Cardiac muscle cell (in vitro differentiated cells and primary cell): ENCODE measurements at places on chromosomes 5 and 9. TPM values are rescaled to one million over a fixed set of nuclear protein-coding genes. Genes with fewer than 3 reads are reported as not detected.

The RNF224 gene
- total RNA-seq, result 0.32 TPM in 1 of 2 replicates, not detected in the other

The FOXD4L3 gene
- total RNA-seq, result 0.21 TPM in 1 of 2 replicates, not detected in the other

The SPATA31A3 gene
- not detected in 2 replicates for total RNA-seq

The NIPSNAP3A gene
- total RNA-seq, result 61.7 and 78.0 TPM in 2 replicates

The ZNF618 gene
- total RNA-seq, result 15.2 and 26.0 TPM in 2 replicates

The TXNDC8 gene
- total RNA-seq, result not detected in 2 replicates

The PPIC gene
- total RNA-seq, result 110 and 118 TPM in 2 replicates

The LOX gene
- 3.5 and 4.6 TPM in 2 replicates for total RNA-seq

The TMEM252 gene
- not detected in 2 replicates for total RNA-seq

The NMUR2 gene
- not detected in 2 replicates for total RNA-seq

The HTR4 gene
- 0.67 and 2.3 TPM in 2 replicates for total RNA-seq

The MORN5 gene
- total RNA-seq, result 0.63 TPM in 1 of 2 replicates, not detected in the other

- H3K4me3 ChIP-seq, result no peak overlapping the region
- no peak overlapping the region for H3K27ac ChIP-seq
- H3K36me3 ChIP-seq, result no peaks in the 10 kb centered on the region
Observed at GRCh38 chr5:33271606-33272005, 169.2 kb upstream of the TARS1 start.

- H3K27me3 ChIP-seq, result no peaks in the 10 kb centered on the region
- DNase-seq, result no peak
- H3K36me3 ChIP-seq, result no peaks in the 10 kb centered on the region
- H3K4me1 ChIP-seq, result no peaks in the 10 kb centered on the region
- no peak overlapping the region for H3K27ac ChIP-seq
- no peak overlapping the region for H3K4me3 ChIP-seq
Observed at GRCh38 chr5:107359033-107359915, 311.5 kb downstream of the EFNA5 start.

- H3K4me1 ChIP-seq, result peaks cover 22% of the 10 kb centered on the region
- DNase-seq, result no peak
- H3K27me3 ChIP-seq, result no peaks in the 10 kb centered on the region
- H3K27ac ChIP-seq, result no peak overlapping the region
Observed at GRCh38 chr5:67053229-67053628, 143.4 kb downstream of the CD180 start.

DNA sequence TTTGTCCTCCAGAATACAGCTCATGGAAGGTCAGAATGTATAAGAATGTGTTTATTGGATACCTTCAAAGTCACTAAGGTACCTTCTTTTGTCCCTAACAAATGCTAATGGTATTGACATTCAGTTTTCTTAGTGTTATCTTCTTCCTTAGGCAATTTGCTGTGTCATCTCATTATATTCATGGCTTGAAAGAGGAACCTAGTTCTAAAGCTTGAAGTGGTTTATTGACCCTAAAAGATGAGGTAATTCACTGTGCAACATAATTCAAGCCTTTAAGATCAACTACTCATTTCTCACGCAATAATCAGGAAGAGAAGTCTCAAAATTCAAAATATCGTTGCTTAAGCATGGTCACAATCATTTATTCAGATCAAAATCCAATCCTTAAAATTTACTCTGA lies 342.7 kb upstream of the RIOK2 start:
- no peak overlapping the region for H3K4me3 ChIP-seq
- H3K27ac ChIP-seq, result no peak overlapping the region
- DNase-seq, result no peak
- no peaks in the 10 kb centered on the region for H3K36me3 ChIP-seq

GRCh38 chr5:172503925-172504700 lies 49.8 kb upstream of the SH3PXD2B start:
- H3K4me1 ChIP-seq, result no peaks in the 10 kb centered on the region
- DNase-seq, result peak; percentile 44
- no peak overlapping the region for H3K27ac ChIP-seq
- H3K27me3 ChIP-seq, result no peaks in the 10 kb centered on the region
- no peaks in the 10 kb centered on the region for H3K36me3 ChIP-seq

DNA sequence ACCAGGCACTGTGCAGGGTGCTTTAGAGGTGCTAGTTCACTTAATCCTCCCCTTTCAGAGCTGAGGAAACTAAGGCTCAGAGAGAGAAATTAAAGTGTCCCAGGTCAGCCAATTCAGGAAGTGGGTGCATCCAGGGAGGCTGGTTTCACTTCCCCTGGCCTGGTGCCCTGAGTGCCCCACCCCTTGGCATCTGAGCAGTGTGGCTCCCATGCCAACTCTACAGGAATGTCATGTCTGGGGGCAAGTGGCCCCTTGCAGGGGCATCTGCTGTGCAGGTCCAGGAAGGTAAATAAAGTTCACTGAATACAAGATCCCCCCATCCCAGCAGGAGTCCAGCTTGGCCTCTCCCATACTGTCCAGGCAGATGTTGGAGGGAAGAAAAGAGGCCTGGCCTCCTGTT lies 4.4 kb upstream of the N4BP3 start:
- no peaks in the 10 kb centered on the region for H3K4me1 ChIP-seq
- H3K36me3 ChIP-seq, result no peaks in the 10 kb centered on the region
- H3K4me3 ChIP-seq, result no peak overlapping the region
- DNase-seq, result no peak
- H3K27ac ChIP-seq, result no peak overlapping the region

DNA sequence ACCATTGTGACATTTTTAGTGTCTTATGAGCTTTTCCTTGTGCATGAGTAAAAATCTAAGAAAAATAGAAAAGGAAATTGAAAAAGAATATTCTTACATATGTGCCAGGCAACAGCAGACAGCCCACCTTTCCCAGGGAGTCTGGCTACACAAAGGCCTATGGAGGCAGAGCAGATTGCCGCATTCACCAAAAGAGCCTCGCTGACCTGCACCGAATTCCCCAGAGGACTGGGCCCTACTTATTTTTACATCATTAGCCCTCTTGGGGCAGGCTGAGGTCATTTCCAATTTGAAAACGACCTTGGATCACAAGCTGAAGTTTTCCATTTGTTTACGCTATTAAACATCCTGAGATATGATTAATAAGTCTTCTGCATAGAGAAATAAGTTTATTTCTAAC lies 66.2 kb upstream of the WDR41 start:
- DNase-seq, result no peak
- peaks cover 10% of the 10 kb centered on the region for H3K27me3 ChIP-seq
- no peak overlapping the region for H3K27ac ChIP-seq
- H3K36me3 ChIP-seq, result no peaks in the 10 kb centered on the region
- H3K4me1 ChIP-seq, result no peaks in the 10 kb centered on the region

GRCh38 chr9:98955259-98955658 lies 11.6 kb downstream of the COL15A1 start:
- no peak overlapping the region for H3K27ac ChIP-seq
- no peaks in the 10 kb centered on the region for H3K4me1 ChIP-seq
- no peak overlapping the region for H3K4me3 ChIP-seq
- peaks cover 5% of the 10 kb centered on the region for H3K27me3 ChIP-seq
- H3K36me3 ChIP-seq, result no peaks in the 10 kb centered on the region

DNA sequence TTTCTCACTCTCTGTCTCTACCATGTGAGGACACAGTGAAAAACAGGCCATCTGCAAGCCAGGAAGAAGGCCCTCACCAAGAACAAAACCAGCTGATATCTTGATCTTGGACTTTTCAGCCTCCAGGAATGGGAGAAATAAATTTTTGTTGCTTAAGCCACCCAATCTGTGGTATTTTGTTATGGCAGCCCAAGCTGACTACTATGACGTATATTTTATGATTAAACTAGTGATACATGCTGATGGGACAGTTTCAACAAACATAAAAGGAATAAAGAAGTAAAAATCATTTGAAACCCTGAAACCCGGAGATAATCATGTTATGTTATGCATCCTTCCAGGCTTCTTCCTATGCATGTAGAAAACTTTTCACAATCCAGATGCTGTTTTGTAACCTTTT lies 71.5 kb upstream of the ERBIN start:
- H3K4me1 ChIP-seq, result no peaks in the 10 kb centered on the region
- no peak for DNase-seq
- no peaks in the 10 kb centered on the region for H3K27me3 ChIP-seq
- H3K36me3 ChIP-seq, result no peaks in the 10 kb centered on the region

DNA sequence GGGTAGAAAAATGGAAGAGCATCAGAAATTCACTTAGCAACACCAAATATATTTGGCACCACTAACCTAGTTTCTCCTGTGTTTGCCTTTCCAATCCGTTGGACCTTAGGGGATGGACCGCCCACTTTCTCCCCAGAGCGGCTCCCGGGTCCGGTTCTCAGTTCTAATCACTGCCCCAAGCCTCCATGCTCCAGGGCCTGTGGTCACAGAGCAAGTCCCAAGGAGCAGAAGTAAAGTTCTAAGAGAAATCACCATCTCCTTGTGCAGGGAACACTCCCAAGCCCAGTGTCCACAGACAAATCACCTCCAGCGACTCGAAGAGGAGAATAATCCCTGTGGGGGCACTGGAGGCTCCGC lies 728 bp upstream of the SLC1A1 start:
- peaks cover 29% of the 10 kb centered on the region for H3K27me3 ChIP-seq
- no peaks in the 10 kb centered on the region for H3K36me3 ChIP-seq
- H3K27ac ChIP-seq, result no peak overlapping the region
- peaks cover 6% of the 10 kb centered on the region for H3K4me1 ChIP-seq
- peak overlapping the region; percentile 42 for H3K4me3 ChIP-seq

- H3K4me1 ChIP-seq, result no peaks in the 10 kb centered on the region
- H3K27me3 ChIP-seq, result no peaks in the 10 kb centered on the region
- no peaks in the 10 kb centered on the region for H3K36me3 ChIP-seq
- no peak for DNase-seq
Observed at GRCh38 chr5:173472784-173473278, 143.6 kb downstream of the BOD1 start.

GRCh38 chr9:117821954-117822353 lies 117.8 kb downstream of the TLR4 start:
- no peaks in the 10 kb centered on the region for H3K36me3 ChIP-seq
- H3K27ac ChIP-seq, result no peak overlapping the region
- H3K4me1 ChIP-seq, result no peaks in the 10 kb centered on the region

GRCh38 chr5:123783421-123783820 lies 271.4 kb downstream of the CSNK1G3 start:
- H3K4me1 ChIP-seq, result peaks cover 13% of the 10 kb centered on the region
- no peak overlapping the region for H3K27ac ChIP-seq

GRCh38 chr5:73446631-73447529 lies 1.7 kb downstream of the FOXD1 start:
- H3K36me3 ChIP-seq, result no peaks in the 10 kb centered on the region
- peak; percentile 42 for DNase-seq
- H3K27ac ChIP-seq, result no peak overlapping the region
- no peak overlapping the region for H3K4me3 ChIP-seq

GRCh38 chr5:172165465-172165864 lies 22.6 kb downstream of the STK10 start:
- DNase-seq, result no peak
- H3K27me3 ChIP-seq, result no peaks in the 10 kb centered on the region
- H3K4me3 ChIP-seq, result no peak overlapping the region
- peaks cover 24% of the 10 kb centered on the region for H3K4me1 ChIP-seq

DNA sequence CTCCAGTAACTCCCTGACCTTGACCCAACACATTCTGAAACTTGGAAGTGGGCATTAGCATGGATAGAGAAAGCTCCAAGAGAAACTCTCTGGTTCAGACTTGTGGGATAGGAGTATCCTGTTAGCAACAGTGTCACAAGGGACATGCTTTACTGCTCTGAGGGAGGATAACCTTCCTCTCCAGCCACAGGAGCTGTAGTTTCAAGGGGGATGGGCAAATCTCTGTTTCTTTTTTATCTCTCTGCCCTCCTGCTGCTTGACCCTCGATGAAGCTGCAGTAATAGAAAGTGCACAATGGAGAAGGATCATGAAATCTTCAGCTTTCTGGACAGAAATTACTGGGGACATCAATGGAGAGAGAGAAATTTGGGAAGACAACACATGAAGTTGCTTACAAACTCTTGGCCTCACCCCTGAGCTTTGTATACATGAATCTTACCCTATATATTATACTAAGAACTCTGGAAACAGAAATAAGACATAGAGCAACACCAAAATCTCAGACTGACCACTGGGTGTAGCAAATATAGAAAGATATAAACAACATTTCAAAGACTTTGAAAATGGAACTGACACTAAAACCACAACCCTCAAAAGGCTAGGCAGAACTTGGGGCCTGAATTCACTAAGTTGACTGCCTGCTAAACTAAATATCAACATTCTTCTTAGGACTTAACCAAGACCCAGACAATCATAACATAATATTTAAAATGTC lies 471.0 kb upstream of the MEF2C start:
- H3K36me3 ChIP-seq, result no peaks in the 10 kb centered on the region
- H3K27ac ChIP-seq, result no peak overlapping the region
- no peak overlapping the region for H3K4me3 ChIP-seq
- H3K4me1 ChIP-seq, result peaks cover 4% of the 10 kb centered on the region
- no peaks in the 10 kb centered on the region for H3K27me3 ChIP-seq

DNA sequence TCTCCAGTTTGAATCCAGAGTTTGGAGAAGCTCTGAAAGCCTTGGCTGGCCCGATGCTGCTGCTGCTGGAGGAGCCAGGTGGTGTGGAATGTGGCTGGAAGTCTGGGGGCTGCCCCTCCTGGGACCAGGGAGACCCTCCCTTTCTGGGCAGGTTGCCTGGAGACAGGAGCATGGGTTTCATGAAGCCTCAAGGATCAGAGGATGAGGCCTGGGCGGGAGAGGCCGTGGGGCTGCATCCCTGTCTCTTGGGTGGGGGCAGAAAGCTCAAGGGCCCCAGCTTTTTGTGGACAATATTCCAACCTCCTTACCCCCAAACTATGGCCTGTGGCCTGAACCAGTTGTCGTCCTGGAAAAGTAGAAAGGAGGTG lies 10.1 kb downstream of the FGF18 start:
- H3K4me3 ChIP-seq, result no peak overlapping the region
- peaks cover 17% of the 10 kb centered on the region for H3K4me1 ChIP-seq
- no peak overlapping the region for H3K27ac ChIP-seq
- no peak for DNase-seq
- H3K36me3 ChIP-seq, result peaks cover under 1% of the 10 kb centered on the region

- H3K27me3 ChIP-seq, result peaks cover 38% of the 10 kb centered on the region
- peaks cover 7% of the 10 kb centered on the region for H3K4me1 ChIP-seq
- H3K4me3 ChIP-seq, result no peak overlapping the region
- no peak overlapping the region for H3K27ac ChIP-seq
- no peak for DNase-seq
- no peaks in the 10 kb centered on the region for H3K36me3 ChIP-seq
Observed at GRCh38 chr5:69497006-69497520, 4.5 kb downstream of the OCLN start.

- no peak for DNase-seq
- no peak overlapping the region for H3K4me3 ChIP-seq
- H3K4me1 ChIP-seq, result peaks cover 14% of the 10 kb centered on the region
Observed at GRCh38 chr5:134463176-134463720, 51.6 kb upstream of the CDKN2AIPNL start.

DNA sequence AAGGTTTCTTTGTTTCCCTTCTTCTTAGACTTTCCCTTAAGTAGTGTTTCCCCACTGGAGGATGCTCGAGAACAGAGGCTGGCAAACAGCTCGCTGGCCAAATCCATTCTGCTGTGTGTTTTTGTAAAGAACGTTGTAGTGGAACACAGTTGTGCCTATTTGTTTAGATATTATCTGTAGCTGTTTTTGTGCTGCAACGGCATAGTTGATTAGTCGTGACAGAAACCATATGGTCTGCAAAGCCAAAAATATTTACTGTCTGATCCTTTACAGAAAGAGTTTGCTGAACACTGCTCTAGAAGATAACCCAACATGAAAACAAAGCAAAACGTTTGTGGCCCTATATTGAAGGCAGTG lies 47.0 kb upstream of the EGFLAM start:
- no peak overlapping the region for H3K4me3 ChIP-seq
- H3K27me3 ChIP-seq, result no peaks in the 10 kb centered on the region
- H3K36me3 ChIP-seq, result no peaks in the 10 kb centered on the region
- no peaks in the 10 kb centered on the region for H3K4me1 ChIP-seq
- no peak for DNase-seq

GRCh38 chr5:10913841-10914240 lies 152.8 kb upstream of the DAP start:
- DNase-seq, result peak; percentile 3
- no peaks in the 10 kb centered on the region for H3K4me1 ChIP-seq
- no peak overlapping the region for H3K4me3 ChIP-seq
- H3K27me3 ChIP-seq, result no peaks in the 10 kb centered on the region

- H3K4me1 ChIP-seq, result no peaks in the 10 kb centered on the region
- no peak overlapping the region for H3K4me3 ChIP-seq
- H3K27me3 ChIP-seq, result no peaks in the 10 kb centered on the region
- H3K36me3 ChIP-seq, result no peaks in the 10 kb centered on the region
Observed at GRCh38 chr5:104385906-104386305, 823.3 kb upstream of the NUDT12 start.
